ENCODE measurements at places on chromosomes 6 and 20.

DNA sequence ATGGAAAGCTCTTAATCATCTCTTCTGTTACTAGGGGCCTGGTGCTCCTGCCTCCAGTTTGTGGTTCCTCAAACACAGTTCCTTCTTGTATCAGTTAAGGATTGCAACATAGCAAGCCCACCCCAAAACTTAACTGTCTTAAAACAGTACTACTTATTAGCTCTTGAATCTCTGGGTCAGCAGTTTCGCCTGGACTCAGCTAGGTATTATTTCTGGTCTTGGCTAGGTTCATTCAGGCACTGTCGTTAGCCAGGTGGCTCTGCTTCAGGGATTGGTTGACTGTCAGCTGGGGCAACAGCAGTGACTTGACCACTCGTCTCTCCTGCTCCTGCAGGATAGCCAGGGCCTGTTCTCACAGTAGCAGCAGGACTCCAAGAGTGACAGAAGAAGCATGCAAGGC is 30.0 kb upstream of the RALY start:
- DNase-seq, result peak; percentile 27

DNA sequence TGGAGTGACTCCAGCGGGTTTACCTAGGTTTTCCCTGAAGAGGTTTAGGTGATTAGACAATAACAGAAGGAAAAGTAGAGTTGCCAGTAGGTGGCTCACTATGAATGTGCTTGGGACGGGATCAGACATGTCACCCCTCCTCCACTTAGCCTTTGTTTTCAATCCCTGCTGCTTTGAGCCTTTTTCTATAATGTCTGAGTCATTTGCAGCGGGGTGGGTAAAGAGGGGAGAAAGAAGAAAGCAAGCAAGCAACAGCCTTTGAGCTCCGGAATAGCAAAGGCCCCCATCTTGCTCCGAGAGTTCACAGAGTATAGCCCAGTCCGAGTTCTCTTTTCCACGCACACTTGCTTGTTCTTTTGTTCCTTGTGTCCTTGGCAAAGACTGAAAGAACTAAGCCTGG is 129.1 kb downstream of the PACRG start:
- no peak for DNase-seq

DNA sequence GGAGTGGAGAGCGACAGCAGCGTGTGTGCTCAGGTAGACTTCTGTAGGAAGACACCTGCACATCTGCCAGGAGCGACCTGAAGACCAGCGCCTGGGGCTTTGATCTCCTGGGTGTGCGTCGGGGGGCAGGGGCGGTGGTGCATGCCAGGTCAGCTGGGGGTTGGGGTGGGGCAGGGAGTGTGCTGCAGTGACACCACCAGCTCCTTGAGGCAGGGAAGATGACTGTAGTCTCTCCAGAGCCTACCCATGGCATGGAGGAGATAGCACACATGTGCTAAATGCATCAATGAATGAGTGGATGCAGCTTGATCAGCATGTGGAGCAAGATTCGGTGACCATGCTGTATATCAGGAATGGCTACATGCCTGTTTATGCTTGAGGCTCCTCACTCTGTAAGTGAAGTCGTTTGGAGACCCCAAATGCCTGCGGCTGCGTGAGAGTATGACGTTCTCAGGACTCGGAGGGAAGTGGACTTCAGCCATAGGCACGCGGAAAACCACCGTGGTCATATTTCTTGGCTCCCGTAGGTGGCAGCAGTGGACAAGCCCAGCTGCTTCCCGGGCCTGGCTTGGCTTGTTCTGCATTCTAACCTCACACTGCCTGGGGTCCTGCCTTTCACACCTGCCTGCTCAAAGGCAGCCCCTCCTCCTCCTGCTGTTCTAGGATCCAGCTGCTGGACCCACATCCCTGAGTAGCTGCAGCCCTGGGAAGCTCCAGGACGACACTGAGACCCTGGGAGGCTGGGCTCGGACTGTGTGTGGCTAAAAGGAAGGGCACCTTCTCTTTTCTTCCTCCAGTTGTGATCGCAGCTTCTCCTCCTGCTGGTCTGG is 39.4 kb upstream of the KCNK16 start:
- DNase-seq, result peak; percentile 76

DNA sequence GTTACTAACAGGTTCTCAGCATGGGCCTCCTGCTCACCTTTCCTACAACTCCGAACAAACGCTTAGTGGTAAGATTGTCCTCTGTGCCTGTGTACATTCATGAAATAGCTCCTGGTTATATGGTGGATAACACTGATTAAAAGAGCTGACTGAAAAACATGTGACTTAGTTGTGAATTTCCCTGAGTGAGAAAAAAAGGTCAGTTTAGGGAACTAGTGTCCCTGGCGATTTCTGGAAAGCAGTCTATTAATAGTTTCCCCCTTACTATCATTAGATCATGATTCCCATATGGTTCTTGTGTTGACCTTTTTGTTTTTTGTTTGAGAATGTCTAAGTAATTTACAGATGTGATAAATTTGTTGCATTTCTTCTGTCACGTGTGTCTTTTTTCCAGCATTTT is 15.6 kb downstream of the SNRPC start:
- peak; percentile 84 for DNase-seq

DNA sequence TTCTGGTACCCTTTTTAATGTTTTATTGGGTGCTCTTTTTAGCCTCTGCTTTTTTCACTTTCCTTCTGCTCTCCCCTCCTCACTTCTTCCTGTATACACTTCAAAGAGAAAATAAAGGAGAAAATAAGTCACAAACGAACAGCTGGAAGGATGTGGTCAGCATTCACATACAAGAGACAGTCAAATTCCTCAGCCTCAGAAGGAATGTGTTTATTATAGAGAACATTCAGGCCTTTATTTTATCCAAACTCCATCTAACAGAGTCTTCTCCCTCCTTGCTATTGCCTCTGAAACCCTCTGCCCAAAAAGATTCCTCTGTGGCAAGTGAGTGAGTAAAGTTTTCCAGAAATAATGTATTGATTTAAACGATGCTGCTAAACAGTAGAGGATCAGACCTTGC is 490.4 kb downstream of the FRK start:
- no peak for DNase-seq

GRCh38 chr6:154134471-154135147 is 95.6 kb downstream of the OPRM1 start:
- no peak for DNase-seq

- DNase-seq, result no peak
Observed at GRCh38 chr6:137102050-137102848, 57.5 kb upstream of the IL20RA start.

GRCh38 chr6:25014791-25015560 is 79.2 kb upstream of the RIPOR2 start:
- no peak for DNase-seq

DNA sequence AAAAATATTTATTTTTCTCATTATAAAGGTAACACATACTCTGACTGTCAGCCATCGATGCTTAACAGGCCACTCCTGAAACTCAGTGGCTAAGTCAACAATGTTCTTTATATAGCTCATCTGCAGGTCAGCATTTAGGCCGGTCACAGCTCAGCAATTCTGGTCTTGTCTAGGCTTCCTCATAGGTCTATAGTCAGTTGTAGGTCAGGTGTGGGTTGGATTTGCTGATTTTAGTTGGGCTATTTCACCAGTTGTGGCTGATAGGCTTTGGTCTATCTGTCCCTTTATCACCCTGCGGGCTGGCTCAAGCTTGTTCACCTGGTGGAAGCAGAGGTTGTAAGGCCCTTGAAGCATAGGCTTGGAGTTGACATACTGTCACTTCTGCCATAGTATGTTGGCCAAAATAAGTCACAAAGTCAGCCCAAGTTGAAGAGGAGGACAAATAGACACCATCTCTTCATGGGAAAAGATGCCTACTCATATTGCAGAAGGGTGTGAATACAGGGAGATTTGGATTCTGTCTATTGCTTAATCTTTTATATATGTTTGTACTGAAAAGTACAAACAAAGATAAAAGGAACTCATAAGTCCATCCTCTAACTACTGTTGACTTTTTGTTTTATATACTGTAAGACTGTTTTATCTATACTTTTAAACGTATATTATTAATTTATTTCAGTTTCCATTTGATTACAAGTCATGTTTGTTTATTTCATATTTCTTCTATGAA is 75.0 kb downstream of the BCKDHB start:
- DNase-seq, result no peak

DNA sequence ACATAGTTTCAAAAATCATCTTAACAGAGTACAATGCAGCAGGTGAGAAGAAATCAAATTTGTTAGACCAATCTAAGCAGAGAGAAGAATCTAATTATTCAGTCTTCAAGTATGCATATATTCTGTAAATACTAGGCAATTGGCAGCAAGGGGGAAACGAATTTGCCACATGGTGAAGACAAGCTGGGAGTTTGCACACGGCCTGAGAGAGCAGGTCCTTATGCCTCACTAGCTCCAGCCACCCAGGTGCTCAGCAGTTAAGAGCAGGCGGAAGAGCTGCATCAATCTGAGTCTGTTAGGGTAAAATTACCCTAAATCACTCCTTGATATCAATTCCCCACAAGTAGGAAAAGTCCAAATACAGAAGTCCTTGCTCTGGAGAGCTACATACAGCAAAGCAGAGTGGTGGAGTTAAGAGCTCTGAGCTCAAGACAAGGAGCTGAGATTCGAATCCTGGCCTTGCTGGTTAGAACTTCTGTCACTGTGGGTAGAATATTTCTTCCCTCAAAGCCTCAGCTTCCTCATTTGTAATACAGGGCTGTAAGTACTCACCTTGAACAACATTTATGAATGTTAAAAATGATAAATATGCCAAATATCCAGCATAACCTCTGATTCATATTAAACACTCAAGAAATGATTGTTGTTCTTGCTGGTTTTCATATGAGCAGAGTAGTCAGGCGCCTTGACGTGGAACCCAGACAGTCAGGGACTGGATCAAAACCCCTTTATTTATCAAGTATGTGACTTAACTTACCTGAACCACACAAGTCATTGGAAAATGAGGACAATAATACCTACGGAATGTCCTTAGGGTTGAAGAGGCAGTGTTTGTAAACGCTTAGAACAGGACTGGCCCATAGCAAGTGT is 444.2 kb downstream of the CDH26 start:
- no peak for DNase-seq

GRCh38 chr6:3794092-3794491 is 42.6 kb upstream of the PXDC1 start:
- DNase-seq, result peak; percentile 64

GRCh38 chr20:10649797-10650160 is 24.0 kb downstream of the JAG1 start:
- DNase-seq, result no peak

DNA sequence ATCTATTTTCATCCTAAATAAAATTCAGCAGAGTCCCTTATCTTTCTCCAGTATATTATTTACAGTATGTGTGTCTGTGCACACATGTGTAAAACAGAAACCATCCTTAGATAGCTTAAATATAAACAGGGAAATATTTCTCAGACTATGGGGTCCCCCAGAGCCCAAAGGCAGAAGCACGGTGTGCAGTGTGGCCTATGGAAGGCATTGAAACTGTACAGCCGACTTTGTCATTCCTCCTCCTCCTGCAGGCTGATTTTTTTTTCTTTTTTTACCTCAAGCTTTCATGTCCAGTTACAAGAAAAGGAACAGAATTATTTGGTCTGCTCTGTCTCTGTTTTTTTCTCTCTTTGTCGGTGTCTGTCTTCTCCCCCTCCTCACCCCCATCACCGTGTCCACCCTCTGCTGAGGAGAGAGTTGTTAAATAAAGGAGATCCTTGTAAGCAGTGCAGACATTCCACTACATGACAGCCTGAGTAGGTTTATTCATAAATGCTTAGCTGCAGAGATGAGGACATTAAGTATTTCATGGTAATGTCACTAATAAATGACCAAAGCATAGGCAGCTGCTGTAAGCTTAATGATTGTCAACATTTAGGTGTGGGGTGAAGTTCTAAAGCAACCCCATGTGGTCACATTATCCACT is 31.8 kb upstream of the SLC35D3 start:
- no peak for DNase-seq

- no peak for DNase-seq
Observed at GRCh38 chr6:36249536-36249935, 20.3 kb upstream of the PNPLA1 start.

DNA sequence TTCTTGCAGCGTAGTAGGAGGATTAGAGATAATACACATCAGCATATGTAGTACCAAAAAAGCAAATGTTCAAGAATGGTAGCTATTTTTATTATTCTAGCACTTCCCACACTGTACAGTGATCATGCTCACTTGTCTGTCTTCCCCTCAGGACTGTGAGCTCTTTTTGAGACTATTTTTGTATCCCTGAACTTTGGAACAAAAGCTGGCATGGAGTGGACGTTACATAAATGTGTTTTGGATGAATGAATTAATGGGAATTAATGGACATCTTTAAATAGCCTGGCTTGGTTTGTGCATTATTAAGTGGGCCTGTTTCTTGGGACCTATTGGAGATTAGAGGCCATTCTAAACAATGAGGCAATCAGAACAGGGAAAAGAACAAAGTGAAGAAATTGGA is 243.7 kb downstream of the CD83 start:
- no peak for DNase-seq

DNA sequence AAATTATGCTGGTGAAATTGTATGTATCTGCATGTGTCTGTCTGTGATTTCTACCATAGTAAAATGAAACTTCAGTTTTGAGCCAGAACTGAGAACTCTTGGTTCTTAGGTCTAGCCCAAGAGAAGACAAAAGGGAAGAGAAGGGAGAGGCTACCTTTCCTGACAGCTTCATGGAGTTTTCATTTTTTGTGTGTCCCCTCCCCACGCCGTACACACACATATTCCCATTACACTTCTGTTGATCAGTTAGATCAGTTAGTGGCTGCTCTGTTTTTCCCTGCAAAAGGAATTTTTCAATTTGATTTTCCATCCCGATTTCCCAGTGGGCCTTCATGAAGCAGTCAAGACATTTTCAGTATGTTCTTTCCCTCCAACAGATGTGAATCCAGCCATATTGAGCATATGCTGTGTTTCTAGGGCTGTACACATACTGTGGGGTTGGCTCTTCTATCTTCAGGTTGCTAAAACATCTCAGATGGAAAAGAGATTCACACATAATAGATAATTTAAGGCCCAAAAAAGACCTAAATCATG is 52.5 kb downstream of the HIVEP1 start:
- no peak for DNase-seq

- no peak for DNase-seq
Observed at GRCh38 chr6:24323632-24324337, 34.1 kb downstream of the DCDC2 start.

- DNase-seq, result no peak
Observed at GRCh38 chr20:44087051-44087856, 99.7 kb downstream of the JPH2 start.

GRCh38 chr6:143536866-143537691 is 25.6 kb upstream of the FUCA2 start:
- peak; percentile 82 for DNase-seq

- peak; percentile 87 for DNase-seq
Observed at GRCh38 chr6:34390531-34391472, 1.7 kb downstream of the NUDT3 start.
